ENCODE measurements at places on chromosomes 7 and 10.

DNA sequence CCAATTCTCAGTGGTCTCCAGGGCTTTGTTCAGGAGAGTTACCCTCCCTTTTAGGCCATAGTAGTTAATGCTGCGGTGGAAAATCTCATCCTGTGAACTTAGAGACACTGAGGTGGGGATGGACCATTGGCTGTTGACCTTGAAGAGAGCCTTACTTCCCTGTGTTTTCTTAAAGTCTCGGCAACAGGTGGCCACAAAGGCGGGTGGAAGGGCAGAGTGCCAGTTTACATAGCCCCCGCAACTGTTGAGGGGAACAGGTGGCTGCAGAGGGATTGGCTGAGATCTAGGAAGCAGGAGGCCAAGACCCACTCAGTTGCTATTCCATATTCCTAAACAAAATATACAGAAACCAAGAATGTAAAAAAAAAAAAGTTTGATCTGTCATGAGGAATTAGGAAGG, 160.6 kb downstream of the ST7 start:
- DNase-seq, result no peak

DNA sequence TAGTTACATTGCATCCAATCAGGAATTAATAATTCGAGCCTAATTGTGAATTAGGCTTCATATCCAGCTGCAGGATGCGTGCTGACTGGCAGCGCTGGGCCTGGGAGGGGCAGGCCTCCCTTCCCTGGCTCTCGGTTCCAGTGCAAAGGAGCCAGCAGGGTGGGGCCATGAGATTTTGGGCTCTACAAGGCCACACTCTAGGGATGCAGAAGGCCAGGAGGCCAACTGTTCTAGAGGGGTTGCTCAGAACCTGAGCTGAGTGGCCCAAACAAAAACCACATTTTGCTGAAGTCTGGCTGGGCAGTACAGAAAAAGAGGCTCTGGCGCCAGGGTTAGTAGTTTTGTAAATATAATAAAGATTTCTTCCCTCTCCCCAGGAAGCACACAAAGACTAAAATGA, 72.3 kb downstream of the CLEC2L start:
- no peak for DNase-seq

- DNase-seq, result no peak
Observed at GRCh38 chr7:16609842-16610450, 35.6 kb downstream of the ANKMY2 start.

GRCh38 chr7:127514499-127514898, 70.9 kb downstream of the GCC1 start:
- DNase-seq, result no peak

GRCh38 chr7:101077303-101078086, 7.8 kb upstream of the TRIM56 start:
- no peak for DNase-seq

DNA sequence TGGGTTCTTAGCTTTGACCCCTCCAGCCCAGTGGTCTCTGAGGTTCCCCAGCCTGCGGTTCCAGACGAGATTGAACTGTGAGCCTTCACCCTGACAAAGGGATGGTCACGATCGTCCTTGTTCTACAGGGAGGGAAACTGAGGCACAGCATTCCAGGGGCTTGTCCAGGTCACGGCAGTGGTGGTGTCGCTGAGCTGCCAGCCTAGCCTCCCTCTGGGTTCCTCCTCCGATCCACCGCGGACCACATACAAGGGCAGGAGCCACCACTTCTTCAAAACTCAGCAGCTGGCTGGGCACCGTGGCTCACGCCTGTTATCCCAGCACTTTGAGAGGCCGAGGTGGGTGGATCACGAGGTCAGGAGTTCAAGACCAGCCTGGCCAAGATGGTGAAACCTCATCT, 35.8 kb downstream of the ELFN1 start:
- DNase-seq, result no peak

- DNase-seq, result no peak
Observed at GRCh38 chr7:32602470-32602869, 107.2 kb downstream of the AVL9 start.

DNA sequence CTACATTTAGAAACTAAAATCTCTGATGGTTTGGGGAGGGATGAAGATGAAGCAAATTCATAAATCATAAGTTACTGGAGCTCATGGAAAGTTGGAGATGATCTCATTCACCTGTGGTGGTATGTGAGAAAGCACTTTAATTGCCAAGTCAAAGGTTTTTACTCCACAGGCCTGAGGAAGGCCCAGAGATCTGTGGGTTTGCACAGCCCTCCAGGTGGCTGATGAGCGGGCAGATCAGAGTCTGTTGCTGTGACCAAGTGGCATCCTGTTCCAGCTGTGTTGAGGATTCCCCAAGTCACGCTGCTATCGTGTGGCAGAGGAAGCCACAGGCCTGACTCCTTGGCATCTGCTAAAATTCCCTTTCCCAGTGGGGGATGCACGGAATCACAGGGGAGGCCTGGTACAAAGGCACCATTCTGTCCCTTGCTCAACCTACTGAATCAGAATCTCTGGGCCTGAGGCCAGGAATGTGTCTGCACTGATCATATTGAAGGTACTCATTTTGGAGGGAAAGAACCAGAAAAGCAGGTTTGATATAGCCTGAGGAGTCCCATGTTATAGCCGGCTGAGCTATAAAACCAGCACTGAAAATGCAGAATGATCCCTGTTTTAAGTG, 19.7 kb upstream of the DDC start:
- DNase-seq, result no peak

Data from fibroblast of skin of left quadriceps (primary cell).